ENCODE measurements at places on chromosomes 6 and 20.

DNA sequence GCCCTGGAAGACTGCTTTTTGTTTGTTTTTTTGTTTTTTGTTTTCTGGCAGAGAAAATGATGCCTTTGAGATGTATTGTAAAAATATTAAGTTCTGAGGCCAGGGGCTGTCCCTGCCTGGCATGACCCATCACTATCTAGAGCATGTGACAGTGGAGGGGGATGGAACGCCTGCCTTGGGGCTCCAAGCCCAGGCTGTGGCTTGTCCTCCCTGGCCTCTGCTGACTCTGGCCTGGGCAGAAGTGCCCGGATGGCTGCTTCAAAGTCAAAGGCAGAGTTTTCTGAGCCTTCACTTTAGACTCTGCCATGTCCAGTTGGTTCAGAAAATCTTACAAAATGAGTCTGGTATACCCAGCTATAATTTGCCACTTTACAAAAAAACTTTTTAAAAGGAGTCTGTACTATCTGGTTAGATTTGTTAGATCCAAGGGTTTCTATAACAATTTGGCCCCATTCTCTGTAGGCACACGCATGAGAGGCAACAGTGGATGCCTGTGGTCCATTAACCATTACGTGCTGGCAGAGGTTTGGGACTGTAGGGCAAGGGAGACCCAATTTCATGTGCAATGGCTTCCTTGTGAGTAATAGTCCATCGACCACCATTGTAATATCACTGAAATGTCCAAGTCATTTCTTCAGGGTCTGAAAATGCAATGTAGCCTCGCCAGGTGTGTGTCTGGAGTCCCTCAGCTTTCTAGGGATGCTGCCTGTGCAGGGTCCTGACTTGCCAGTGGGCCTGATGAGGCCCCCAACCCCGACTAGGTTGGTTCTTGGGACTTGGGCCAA, 8.3 kb downstream of the PPP1R3G start:
- no peak for DNase-seq

GRCh38 chr20:3237958-3238615, 903 bp downstream of the SLC4A11 start:
- DNase-seq: no peak

GRCh38 chr6:98944598-98945081, 3.1 kb downstream of the FBXL4 start:
- no peak for DNase-seq

DNA sequence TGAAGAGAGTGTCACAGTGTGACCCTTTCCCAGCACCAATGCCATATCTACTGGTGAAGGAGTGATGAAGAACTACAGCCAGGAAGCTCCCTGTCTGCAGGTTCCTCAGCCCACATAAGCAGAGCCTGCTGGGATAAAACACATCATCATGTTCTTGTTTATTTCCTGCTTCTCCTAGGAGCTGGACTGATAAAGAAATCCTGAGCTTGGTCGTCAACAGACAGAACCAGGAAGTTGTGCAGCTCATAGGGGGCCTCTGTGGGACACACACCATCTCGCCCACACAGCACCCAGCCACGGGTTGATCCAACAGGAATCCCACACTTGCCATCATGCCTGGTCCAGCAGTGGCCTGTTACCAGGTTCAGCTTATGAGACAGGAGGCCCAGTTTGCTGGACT, 2.8 kb upstream of the CSTL1 start:
- no peak for DNase-seq

GRCh38 chr6:116411284-116411623, 40.5 kb downstream of the DSE start:
- DNase-seq: no peak

DNA sequence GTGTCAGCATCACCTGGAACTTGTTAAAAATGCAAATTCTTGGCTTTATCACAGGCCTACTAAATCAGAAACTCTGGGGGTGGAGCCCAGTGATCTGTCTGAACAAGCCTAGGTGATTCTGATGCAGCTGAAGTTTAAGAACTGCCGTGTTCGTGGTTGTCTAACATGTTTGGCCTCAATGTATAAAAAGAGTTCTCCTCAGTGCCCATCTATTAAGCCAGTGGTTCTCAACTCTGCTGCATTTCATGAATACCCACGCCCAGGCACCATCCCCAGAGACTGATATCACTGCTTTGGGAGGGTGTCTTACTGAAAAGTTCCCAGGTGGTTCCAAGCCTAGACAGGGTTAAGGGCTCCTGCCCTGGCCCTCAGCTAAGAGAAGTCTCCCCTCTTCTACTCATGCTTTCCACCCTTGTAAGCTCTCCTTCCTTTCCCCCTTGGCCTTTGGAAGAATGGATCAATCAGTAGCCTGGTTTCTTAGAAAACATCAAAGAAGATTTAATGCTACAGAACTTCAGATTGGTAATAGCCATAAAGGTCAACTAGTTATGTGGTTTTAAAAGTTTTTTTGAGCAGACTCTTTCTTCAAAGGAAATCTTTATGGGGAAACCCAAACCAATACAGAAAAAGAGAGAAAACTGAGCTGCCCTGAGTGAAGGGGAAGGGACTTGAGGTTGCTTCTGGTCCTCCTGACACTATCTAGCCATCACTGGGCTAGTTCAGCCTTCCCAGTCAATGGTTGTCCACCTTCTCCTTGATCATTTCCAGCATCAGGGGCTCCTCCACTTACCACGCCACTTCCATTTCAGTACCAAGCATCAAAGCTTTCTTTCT, 38.9 kb upstream of the TNFAIP3 start:
- DNase-seq: no peak

Measured in NCI-H345 (cell line).